Left kidney (tissue), 8 donors: ENCODE measurements at places on chromosomes 4 and X. TPM values are rescaled to one million over a fixed set of nuclear protein-coding genes. Genes with fewer than 3 reads are reported as not detected.

IL13RA2 gene
- 1.6 TPM for polyA plus RNA-seq

- no peak for DNase-seq
These were observed 423.3 kb upstream of the TENM3 start for GRCh38 chr4:181819946-181820345.

DNA sequence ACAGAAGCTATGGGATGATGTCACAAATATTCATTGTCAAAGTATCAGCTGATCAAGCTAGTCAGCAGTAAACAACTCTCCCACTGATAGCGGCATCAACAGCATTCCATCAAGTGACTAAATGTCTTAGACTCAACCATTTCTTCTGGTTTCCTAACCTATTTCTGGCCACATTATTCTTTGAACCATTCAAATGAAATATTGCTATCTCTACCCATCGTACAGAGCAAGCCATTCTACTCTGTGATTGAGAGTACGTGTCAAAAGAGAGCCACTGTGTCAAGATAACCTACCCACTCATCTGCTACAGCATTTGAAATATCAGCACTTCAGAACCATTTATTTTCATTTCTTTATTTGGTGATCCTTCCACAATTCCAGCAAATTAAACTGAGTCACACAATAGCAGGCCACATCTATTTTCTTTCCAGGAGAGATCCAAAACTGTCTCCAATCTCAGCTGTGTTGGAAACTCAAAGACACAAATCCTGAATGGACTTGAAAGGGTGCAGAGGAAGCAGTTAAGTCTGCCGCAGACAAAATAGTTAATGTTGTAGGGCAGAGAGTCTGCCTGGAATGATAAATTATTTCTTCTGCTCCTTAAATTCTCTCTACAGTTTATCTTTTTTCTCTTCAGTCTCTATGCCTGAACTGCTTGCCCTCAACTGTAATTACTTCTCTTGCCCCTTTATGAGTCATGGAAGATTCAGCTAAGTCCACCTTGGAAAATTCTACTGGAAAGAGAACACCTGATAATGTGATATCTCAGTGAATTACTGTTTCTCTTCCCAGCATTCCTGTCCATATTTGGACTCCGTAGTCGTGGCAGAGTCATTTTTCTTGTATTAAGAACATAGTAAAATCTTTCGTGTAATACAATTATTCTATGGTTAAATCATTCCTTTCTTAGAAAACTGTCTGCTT, 364.8 kb downstream of the PDGFC start:
- no peak for DNase-seq

- no peak for DNase-seq
These were observed 79.5 kb downstream of the AFF1 start for GRCh38 chr4:87014284-87014782.

DNA sequence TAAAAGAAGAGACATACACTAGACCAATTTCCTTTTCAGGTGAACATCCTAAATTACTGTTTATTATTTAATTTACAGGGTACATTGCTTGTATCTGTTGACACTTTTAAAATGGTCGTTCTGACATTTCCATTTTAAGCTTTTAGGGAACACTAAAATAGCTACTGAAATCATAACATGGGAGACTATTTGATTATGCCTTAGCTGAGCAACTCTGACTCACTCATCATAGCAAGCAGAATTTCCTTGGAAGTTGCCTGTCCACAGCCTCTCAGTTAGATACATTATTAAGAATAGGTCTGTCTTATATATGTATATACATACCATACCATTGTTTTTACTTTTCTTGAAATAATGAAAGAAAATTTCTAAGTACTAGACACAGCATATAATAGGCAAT, 22.0 kb downstream of the GUCY1B1 start:
- DNase-seq: no peak

DNA sequence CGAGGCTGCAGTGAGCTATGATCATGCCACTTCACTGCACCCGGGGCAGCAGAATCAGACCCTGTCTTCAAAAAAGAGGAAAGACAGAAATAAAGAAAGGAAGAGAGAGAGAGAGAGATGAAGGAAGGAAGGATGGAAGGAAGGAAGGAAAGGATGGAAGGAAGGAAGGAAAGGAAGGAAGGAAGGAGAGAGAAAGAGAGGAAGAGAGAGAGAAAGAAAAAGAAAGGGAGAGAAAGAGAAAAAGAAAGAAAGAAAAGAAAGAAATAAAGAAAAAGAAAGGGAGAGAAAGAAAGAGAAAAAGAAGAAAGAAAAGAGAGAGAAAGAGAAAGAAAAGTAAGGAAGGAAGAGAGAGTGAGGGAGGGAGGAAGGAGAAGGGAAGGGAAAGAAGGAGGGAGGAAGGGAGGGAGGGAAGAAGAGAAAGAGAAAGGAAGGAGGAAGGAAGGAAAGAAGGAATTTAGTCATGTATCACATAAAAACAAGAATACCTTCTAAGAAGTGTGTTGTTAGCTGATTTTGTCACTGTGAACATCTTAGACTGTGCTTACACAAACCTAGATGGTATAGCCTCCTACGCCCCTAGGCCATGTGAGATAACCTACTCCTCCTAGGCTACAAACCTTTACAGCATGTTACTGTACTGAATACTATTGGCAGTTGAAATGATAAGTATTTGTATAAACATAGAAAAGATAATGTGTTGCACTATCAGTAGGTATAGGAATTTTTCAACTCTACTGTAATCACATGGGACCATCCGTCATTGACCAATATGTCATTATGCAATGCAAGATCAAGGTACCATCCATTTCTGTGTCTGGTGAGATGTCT, 17.4 kb upstream of the AFF1 start:
- DNase-seq: no peak

DNA sequence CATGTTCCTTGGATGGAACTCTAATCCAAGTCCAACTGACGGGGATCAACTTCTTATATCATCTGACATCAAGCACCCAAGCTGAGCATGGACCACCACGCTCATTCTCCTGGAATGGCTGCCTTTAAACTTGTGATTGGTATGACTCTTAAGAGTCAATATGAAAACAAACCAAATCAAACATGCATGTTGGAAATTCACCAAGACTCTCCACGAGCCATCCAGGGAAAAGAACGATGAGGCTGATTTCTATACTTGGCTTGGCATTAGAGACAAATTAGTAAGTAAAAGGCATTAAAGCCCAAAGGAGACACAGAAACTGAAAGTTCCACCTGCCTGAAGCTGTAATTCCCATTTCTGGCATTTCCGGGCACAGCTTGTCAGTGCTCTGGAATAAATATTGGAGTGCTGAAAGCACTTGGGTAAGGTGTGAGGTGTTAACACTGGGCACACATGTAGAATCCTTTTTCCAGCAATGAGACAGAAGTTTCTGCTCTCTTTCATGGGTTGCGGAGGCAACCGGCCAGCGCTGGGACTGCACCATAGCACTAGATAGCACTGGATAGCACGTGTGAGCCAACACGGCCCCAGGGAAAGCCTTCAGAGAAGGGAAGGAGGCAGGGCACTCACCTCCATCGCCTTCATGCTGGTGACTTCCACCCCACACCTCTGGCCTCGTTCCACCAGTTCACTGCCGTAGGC, 42.1 kb upstream of the CENPU start:
- DNase-seq: no peak
